Amniotic stem cell (primary cell): ENCODE measurements at places on chromosomes 7 and 10.
A peak's percentile ranks its signal among the peaks of the same experiment; 100 is the strongest.

DNA sequence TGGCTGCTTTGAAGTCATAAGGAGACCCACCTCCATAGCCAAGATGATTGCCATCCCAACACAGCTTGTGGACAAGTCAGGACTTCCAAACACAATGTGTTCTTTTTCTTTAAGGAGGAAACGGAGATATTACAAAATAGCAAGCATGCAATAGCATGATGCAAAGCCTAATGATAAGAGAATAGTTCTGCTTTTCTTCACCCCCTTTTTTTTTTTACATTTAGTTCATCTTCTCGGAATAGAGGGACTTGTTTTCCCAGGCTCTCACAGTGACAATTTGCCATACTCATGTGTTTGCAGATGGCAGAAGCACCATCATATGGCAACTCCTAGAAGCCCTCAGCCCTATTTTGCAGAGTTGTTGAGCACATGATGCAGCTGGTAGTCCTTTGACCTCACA is 119.8 kb downstream of the ITGB8 start:
- DNase-seq: no peak

- no peak for DNase-seq
These were observed 607.8 kb downstream of the PTPRN2 start for GRCh38 chr7:157979636-157980340.

DNA sequence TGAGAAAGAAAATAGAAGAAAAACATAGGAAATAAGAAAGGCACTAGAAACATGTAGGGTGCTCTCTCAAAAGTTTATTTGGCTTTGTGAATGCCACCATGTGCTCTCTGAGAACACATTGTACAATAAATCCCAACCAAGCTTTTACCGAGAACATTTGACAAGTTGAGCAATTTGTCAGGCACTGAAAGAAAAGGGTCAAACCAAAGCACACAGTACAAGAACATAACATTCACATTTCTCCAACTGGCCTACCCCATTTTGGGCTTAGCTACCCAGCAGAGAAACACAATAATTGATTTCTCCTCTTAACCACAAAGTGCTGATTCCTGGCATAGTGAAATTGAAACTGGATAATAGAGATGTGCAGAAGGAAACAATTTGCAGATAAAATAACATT is 69.2 kb upstream of the SLC39A12 start:
- DNase-seq: no peak

GRCh38 chr10:97774811-97775294 is 3.1 kb upstream of the SFRP5 start:
- no peak for DNase-seq

GRCh38 chr7:1062296-1063294 is 18.2 kb downstream of the GPR146 start:
- DNase-seq: no peak

DNA sequence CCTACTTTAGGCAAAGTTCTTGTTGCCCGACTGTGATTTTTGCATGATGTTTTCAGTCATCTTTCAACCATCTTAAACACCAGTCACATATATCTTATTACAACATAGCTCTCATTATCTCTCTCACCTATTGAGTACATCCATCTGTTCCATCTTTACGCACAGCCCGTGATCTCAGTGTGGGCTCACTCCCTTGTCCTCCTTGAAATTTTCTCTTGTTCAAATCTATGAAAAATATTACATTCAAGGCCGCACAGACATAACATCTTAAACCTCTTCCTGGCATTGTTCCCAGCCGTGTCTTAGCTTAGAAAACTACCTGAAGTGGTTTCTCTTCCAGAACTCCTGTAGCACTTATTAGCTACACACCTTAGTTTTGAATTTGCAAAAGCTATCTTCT is 32.6 kb downstream of the NET1 start:
- no peak for DNase-seq

DNA sequence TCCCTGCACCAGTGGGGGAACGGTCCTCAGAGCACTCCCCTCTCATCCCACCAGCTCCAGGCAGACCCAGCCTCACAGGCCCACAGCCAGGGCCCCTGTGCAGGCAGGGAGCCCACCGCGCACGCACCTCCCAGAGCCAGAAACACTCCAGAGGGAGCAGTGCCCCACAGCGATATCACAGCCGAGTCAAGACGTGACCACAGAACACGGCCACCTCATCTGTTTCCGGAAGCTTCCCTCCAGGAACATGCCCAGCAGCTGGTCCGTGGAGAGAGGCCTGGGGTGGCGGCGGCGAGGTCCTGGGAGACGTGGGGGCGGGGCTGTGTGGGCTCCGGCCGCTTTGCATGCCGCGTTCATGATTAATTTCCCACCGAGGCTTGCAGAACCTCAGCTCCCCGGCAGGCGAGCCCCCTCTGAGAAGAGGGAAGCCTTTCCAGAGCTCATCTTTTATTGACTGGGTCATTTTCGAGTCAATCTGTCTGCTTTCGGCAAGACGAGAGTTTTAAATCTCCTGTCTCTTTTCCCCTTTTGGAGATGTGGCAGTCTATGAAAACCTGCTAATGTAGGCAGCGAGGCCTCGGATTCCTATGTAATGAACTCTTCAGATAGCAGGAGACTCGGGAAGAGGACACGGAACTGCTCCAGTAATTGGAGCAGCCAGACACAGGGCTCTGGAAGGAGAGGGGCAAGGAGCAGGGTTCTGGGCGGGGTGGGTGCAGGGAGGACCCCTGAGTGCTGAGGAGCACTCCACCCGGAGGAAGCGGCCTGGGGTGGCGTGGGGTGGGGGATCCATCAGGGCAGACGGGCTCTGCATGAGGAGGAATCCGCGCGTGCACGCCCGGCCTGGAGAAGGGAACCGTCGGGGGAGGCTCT is 242.8 kb downstream of the ELFN1 start:
- peak; percentile 80 for DNase-seq

DNA sequence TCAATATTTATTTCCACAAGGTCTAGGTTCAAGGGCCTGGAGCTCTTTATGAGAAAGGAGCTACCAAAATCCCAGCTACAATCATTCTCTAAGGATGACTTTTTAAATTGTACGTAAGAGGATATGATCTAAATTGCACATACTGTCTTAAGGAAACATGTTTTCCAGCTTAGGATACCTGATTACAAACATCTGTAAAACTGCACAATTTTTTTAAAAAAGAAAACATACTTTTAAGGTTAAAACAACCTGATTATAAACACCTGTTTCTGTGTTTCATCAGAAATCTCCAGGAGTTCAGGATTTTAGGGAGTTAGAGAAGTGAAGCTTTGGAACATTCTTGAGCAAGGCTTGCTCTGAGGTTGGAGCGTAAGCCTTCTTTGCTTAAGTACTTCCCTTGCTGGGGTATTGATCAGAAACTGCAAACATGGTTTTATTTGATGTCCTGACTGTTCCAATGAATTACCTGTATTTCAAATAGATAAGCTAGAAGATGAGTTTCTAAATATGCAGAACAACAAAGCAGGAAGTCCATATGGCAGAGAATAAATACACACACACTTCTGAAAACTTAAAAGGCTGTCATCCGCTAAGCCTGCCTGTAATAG is 248.6 kb downstream of the GFRA1 start:
- no peak for DNase-seq

DNA sequence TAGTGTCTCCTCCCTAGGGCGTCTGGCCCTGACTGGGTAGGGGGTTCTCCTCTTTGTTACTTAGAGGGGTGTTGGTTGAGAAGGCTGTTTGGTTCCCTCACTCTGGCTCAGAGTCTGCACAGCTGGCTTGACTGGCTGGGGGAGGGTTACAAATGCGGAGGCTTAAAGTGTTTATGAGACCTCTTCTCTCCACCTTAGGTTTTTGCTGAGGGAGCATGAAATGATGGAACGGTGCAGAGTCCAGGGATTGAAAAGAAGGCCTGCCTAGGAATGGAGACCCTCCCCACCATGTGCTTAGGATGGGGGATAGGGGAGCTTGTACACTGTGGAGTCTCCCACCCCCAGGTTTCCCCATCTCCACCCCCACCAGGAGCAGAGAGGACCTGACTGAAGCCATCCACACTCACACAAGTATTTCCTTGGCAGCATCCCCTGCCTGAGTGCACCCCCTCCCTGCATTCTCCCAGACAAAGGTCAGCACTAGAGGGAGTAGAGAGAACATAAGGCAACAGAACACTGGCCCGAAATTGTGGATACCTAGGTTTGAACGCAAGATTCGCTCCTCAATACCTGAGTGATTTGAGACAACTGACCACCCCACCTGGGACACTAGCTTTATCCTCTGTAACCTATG is 1.7 kb upstream of the LDB1 start:
- no peak for DNase-seq

DNA sequence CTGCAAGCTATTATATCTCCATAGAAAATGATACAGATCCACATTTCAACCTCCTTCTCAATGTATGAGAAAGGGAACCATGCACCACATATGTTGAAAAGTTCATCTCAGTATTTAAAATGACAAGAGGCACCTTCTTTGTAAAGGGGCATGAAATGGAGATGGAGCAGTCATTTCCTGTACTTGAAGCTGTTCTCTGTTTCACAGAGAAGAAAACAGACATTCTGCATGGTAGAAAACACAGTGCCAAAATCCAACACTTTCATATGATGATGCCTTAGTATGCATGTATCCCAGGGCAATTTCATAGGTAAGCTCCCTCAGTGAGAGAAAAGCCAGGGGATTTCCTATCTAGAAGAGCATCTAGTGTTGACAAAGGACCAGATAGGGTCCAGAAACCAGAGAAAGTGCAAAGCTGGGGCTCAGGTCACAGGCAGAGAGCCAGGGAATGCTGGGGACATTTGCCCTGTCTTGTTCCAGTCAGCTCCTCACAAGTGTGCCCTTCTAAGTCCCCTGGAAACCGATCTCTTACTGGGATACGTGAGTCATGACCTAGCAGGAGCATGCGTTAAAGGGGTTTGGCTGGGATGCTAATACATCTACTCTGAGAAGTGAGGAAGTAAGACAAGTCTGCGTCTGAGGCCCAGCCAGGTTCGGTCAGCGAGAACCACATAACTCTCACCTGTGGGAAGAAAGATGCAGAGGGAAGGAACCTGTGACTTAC is 118.7 kb downstream of the ICA1 start:
- no peak for DNase-seq

DNA sequence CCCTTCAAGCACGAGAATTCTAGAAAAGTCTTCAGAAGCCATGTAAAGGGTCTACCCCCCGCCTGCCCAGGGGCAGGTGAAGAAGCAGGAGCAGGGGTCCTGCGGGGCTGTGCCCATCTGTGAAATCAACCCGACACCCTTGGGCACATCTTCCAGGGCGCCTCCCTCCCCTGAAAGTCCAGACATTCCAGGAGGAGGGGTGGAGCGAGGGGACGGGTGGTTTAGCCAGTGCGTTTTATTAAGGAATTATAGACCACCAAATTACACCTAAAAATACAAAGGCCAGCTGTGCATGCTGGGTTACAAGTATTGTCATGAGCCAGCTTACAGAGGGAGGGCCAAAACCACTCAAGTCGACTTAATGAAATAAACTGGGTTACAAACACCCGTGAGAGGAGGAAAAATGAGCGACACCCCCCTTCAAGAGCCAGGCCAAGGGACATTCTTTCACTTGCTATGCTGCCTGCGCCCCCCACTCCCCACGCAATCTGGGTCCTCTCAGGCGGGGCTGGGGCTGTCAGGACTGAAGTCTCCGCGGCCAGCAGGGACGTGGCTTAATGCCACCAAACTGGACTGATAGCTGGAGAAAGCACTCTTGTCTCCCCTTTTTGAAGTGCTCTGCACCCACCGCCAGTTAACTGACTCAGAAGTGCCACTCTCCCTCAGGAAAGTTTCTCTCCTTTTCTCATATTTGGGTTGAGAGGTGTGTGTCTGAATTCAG is 360.3 kb downstream of the FRMD4A start:
- no peak for DNase-seq

DNA sequence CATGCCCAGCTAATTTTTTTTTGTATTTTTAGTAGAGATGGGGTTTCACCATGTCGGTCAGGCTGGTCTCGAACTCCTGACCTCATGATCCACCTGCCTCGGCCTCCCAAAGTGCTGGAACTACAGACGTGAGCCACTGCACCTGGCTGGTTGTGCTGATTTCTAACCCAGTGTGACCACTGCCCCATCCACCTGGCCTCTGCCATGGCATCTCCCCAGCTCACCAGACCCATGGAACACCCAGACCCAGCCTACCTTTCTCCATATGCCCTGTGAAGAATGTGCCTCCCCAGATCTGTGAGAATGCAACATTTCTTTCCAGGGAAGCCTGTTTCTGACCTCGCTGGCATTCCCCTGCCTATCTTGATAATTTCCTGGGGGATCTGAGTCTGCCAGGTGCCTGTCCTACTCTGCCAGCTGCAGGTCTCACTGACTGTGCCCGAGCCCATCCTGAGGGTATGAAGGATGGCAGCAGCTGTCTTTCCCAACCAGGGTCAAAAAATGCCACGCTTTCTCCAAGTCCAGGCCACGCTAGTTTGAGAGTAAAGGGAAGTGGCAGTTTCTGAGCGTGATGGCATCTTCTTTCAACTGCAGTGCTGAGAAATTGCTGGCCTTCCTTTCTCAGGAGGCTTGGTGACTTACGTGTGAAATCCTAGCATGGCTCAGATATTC is 324.4 kb upstream of the ZNF32 start:
- DNase-seq: no peak

- DNase-seq: no peak
These were observed 175.2 kb downstream of the BMPER start for GRCh38 chr7:34080513-34080912.

GRCh38 chr7:70714506-70715038 is 417.4 kb upstream of the GALNT17 start:
- DNase-seq: no peak
